ENCODE measurements at places on chromosomes 16 and 17.

- DNase-seq: no peak
Measured at GRCh38 chr17:39564211-39564848, 43.4 kb downstream of the NEUROD2 start.

DNA sequence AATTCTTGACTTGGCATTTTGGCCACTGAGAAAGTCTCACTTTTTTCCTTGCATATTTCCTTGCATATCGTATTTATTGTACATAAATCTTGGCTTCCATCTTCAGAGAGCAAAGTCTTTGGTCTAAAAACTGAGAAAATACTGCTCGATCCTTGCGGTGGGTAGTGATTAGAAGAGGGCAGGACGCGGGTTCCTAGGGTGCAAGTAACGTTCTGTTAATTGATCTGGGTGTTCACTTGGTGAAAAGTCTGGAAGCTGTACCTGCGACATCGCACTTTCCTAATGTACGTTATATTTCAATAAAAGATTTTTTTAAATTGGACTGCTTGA, 758 bp upstream of the UBALD2 start:
- no peak for DNase-seq

- no peak for DNase-seq
Measured at GRCh38 chr17:11901931-11902330, 95.3 kb downstream of the ZNF18 start.

- no peak for DNase-seq
Measured at GRCh38 chr17:65533852-65534457, 27.5 kb downstream of the AXIN2 start.

DNA sequence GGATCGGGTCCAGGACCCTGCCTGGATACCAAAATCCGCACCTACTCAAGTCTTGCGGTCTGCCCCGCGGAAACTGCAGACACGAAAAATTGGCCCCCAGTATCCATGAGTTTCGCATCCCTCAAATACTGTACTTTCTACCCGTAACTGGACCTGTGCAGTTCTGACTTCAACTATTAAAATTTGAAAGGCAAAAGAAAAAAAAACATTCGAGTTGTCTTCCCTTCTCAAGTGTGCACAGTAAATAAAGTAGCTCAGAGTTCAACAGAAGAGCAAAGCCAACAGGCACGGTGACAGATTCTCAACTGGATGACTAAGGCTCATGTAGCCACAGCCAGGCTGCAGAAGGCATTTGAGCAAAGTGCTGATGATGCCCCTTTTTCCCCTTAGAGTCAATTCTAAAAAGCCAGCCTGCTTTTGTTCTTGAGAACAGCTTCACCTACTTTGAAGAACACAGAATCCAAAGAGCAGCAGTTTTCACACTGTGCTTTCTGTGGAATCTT, 32.5 kb downstream of the MARF1 start:
- DNase-seq: no peak

DNA sequence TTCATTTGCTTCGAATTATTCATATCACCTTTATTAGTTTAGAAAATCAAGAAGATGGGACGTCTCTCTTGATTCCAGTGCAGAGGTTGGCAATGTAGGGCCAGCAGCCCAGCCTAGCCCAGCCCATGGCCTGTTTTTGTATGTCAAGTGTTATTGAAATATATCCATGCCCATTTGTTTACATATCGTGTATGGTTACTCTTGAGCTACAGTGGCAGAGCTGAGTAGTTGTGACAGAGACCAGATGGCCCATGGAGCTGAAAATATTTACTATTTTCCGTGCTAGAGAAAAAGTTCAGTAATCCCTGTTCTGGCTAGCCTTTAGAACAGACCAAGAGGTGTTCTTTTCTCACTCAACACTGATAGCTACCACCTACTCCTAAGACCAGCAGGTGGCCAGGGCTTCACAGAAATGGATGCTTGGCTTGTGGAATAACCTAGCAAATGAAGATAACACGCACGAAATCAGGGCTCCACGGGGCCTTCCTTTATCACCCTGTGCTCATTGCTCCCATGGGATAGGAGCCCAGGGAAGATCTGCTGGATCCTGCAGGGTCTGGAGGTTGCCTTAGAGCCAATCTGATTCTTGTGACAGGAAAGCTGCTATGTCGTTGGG, 123.2 kb upstream of the ANKFN1 start:
- DNase-seq: no peak

DNA sequence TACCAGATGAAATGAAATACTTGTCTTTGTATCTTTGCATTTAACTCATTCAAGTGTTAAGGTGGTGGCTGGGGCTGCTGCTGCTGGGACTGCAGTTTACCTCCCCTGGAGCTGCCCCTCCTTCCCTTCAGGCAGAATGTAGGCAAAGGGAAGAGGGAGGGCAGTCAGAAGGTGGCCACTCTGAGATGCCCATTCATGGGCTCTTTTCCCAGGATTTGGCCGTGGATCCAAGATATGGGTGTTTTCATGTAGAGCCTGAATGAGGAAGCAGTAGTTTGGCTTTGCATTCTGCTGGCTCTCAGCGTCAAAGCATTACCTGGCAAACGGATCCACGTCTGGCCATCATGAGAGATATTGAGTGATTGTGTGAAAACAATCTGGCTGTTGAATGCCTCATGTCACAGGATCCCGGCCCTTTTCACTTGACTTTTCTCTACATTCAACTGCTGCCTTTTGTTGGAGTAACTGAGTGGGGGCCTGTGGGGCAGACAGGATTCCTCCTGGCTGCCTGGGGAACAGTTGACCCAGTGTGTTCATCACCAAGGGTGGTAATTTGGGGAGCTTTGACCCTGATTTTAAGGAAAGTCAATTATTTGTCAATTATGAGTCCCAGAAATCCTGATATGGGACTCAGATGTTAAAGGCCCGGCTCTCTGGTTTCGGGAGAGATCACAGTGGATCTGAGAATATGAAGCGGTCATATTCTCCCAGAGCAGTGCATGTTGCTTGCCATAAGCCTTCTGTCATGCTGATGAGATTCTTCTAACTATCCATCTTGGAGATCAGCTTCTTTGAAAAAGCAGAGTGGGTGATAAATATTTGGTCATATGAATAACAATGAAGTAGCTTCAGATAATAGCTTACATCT, 236.8 kb downstream of the IRX3 start:
- DNase-seq: no peak

- no peak for DNase-seq
Measured at GRCh38 chr17:81713556-81714411, 1.7 kb downstream of the SLC25A10 start.

DNA sequence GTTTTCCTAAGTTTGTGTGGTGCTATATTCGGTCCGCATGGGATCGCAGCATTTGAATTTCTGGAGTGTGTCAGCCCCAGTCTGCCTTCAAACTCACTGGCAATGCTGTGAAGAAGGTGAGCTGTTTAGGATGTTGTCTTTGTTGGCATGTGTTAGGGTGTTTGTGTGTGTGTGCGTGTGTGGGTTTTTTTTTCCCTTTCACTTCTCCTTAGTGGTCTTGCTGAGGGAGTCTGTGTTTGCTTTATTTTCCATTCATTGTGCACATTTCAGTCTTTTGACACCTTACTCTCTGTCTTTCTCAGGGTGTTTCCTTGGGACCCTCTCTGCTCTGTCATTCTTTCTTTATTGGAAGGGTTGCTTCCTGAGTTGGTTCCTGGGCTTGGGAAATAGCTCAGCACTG, 27.7 kb upstream of the RBFOX1 start:
- no peak for DNase-seq

- DNase-seq: no peak
Measured at GRCh38 chr17:16322636-16323035, 30.6 kb downstream of the CENPV start.

DNA sequence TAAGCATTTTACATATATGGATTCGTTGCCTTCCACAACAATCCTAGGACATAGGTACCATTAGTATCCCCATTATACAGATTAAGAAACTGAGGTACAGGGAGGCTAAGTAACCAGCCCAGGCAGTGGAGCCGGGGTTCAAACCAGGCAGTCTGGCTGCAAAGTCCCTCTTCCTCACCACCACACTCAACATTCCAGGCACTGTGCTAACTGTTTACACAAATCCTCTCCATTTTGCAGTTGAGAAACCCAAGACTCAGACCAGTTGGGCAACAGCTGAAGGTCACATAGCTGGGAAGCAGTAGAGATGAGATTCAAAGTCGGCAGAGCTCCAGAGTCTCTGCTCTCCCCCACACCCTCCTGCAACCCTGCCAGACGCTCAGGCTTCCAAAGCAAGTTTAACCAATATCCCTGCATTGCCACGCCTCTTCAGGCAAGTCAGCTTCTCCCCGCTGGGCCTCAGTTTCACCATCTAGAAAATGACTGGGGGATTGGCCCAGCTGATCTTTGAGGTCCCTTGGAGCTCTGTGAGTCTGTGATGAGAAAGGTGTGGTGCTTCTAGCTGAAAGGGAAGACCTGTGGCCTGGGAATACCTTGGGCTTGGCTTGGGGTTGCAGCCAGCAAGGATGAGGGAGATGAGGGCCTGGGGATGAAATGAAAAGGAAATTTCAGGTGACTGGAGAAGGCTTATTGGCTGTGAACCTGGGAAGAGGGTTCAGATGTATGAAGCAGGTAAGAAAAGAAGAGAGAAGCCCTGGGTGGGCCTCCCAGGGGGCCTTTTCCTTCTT, 14.0 kb downstream of the CCR7 start:
- peak; percentile 38 for DNase-seq

GRCh38 chr16:81018496-81018895, 11.5 kb downstream of the CENPN start:
- DNase-seq: no peak

GRCh38 chr16:13245713-13246377, 344.4 kb downstream of the SHISA9 start:
- no peak for DNase-seq

- DNase-seq: no peak
Measured at GRCh38 chr17:13727441-13728171, 125.9 kb upstream of the HS3ST3A1 start.

GRCh38 chr17:38584350-38584925, 21.3 kb downstream of the SRCIN1 start:
- DNase-seq: no peak

DNA sequence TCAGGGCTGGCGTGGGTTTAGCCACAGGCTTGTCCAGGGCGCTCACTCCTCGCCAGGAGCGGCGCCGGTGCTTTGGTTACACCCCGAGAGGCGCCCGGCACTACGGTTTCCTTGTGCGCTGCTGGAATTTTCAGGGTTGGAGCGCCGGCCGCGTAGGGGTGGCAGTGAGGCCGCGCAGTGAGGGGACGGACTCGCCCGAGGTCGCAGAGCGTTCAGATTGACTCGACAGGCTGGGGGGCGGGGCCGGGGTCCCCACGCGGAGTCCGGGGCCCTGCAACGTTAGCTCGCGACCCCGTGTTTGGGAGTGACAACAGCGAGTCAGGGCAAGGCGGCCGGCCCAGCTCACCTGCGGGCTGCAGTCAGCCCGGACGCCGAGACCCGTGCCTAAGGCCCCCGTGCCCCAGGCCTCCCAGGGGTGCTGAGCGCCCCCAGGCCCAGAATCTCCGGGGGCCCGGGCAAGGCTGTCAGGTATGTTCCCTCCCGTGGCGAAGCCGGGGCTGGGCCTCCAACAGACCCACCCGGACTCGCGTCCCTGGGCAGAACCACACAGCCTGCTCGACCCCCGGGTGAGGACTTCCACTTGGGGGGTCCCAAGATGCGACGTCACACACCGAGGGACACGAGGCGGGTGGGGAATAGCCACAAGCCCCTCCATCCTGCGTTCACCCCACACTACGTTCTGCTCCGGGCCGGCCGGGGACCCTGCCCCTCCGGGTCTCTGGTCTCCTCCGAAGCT, 1.3 kb upstream of the ACTG1 start:
- no peak for DNase-seq

- DNase-seq: no peak
Measured at GRCh38 chr17:29645515-29646051, 22.9 kb upstream of the CORO6 start.

DNA sequence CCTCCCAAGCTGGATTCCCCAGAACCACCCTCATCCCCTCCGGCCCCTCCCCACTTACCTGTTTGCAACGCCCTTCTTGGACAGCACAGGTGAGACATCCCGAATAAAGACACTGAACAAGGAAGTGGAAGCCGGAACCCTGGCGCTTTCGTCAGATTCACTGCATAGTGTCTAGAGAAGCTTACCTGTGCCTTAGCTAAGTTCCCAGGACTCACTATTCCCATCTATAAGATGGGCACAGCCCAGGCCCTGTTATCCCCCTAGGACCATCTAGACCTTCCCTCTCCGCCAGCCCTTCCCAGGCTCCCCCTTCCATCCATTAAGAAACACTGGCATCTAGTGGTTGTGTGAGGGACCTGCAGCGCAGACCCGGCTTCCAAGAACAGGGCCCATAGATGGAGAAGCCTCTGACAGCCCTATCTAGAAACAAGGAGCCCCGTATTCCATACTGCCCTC, 26.9 kb upstream of the RPL38 start:
- DNase-seq: no peak

GRCh38 chr17:77852731-77853130, 105.8 kb upstream of the TNRC6C start:
- no peak for DNase-seq

GRCh38 chr16:89473791-89474414, 16.5 kb downstream of the ANKRD11 start:
- DNase-seq: no peak

DNA sequence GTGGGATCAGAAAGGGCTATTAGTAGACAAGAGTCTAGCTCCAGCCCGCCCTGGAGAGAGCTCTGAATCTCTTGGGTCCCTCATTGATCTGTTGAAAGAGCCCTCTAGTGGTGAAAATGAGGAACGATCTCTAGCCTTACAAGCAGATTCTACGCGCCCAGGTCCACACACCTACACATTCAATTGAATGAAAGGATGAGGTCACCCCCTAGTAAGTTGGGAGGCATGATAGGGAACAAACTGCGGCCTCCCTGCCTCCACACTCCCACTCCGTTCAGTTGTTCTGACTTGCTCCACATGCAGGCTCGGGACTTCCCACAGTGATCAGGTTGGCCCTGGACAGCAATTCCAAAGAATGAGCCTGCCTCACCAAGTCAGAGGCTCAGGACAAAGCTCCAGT, 2.9 kb upstream of the CACNG3 start:
- peak; percentile 59 for DNase-seq

DNA sequence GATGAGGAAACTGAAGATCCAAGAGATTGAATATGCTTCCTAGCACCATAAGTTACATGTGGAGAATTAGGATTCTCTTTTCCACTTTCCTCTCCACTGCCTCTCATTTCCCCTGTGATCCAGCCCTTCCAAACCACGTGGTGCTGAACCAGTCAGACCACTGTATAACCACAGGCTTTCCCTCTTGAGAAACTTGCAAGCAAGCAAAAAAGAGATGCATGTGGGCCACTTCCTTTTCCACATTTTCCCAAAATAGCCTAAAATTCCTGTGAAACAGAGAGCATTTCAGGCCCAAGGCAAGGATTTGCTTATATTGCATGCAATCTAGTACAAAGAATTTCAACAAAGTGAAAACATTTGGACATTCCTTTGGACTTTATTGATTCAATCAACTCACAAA, 59.3 kb upstream of the KSR1 start:
- DNase-seq: no peak

DNA sequence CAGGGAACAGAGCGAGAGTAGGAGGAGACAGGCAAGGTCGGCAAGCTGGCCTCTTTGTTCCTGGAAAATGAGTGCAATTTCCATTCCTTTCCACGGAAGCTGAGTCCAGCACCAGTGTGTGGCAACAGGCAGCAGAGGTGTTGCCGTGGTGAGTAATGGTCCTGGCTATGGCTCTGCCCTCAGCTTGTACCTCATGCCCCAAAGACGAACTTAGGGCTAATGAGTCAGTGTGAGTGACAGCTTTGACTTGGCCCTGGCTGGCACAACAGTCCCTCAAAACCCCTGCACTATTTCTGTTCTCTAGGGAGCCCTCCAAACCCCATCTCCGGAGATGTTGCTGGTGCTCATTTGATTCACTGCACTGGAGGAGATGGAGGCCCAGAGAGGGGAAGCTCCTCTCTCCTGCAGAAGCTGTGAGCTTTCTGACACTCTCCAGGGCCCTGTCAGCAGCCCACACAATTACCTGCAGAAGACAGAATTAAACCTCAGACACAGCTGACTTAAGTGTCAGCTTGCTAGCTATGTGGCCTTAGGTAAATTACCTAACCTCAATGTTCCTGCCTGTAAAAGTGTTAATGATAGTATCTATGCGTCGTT, 129.9 kb downstream of the TMEM132E start:
- no peak for DNase-seq
